ENCODE measurements at places on chromosomes 6 and 20.

- no peak for DNase-seq
Measured at GRCh38 chr6:56036916-56037600, 161.7 kb upstream of the BMP5 start.

- no peak for DNase-seq
Measured at GRCh38 chr20:58021481-58021880, 207.0 kb downstream of the ANKRD60 start.

DNA sequence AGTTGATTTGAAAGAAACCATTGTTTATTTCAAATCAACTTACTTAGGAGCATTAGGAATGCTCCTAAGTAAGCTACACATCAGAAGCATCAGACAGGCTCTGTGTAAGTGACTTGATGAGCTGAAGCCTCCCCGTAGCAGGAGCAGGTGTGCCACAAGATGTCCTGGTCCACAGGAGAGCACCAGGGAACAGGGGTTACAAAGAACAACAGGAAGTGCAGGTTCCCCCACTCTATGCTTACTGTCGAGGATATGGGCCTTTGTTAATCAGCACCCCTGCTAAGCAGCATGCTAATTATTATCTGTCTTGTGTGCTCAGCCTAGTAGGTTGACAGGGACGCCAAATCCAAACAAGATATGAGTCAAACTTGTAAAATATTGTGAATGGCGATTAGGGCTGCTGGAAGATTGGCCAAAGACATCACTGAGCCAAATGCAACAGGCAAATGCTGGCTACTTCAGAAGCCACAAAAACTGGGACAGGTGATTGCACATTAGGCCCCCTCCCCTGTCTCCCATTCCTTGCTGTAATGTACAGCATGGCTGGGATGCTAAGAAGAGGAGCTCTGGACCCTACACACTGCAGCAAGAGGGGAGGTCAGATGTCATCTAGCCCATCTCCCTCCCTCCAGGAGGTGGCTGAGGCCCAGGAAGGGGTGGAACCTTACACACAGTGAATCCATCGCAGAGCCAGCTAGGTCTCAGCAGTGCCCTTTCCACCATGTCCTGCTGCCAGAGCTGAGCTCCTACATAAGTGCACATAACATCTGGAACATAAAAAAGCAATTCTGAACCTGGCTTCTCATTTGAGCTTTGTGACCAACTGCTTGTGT lies 939 bp downstream of the TGM3 start:
- no peak for DNase-seq

GRCh38 chr20:64044484-64045247 lies 4.8 kb downstream of the SOX18 start:
- no peak for DNase-seq

DNA sequence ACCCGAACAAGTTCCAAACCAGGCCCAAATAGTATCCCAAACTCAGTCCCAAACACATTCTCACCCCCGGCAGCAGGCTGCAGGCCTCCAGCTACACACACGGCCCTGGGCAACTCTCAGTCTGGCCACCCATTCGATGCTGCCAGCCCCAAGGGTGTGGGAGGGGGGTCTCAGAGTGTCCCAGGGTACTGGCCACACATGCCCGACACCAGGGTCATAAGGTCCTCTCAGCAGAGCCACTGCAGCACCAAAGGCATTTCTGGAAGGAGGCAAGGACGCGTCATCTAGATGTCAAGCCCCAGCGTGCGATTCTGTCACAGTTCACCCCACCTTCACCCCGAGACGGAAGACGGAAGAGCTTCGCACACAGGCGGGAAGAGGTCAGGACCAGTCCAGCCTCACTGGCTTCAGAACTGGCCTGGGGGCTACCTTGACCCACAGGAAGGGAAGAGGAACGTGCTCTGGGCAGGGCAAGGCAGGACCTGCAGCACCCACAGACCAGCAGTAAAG lies 9.5 kb downstream of the MYL9 start:
- DNase-seq = no peak

DNA sequence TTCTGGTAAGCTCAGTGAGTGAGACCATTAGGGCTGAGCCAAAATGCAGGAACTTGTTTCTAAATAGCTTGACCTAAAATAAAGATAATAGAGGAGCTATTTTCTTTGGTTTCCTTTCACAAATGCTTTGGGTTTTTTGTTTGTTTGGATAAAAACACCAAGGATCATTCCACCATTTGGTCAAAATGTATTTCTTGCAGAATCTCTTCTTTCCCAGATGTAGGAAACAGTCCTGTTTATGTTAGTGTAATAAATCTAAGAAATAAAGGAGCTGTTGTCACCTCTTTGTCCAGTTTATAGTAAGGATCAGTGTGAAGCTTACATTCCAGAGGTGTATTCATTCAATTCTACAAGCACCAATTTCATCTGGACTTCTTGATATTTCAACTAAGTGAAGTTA lies 297.8 kb downstream of the GJA1 start:
- no peak for DNase-seq

DNA sequence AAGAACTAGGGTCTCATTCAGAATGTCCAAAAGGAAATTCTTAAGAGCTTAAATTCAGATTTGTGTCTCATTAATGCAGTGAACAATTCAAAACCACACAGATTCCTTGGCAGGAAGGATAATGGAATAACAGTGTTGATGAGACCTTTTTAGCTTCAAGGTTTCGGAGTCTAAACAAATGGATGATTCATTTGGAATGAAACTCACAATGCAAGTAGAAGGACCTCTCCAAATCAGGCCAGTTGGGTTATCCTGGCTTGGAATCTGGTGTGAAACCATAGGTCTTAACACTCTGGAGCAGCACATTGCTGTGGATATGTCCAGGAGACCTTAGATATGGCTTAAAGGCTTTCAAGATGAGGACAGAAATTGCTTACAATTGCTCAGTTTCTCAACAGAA lies 44.9 kb downstream of the KCTD20 start:
- DNase-seq = no peak

DNA sequence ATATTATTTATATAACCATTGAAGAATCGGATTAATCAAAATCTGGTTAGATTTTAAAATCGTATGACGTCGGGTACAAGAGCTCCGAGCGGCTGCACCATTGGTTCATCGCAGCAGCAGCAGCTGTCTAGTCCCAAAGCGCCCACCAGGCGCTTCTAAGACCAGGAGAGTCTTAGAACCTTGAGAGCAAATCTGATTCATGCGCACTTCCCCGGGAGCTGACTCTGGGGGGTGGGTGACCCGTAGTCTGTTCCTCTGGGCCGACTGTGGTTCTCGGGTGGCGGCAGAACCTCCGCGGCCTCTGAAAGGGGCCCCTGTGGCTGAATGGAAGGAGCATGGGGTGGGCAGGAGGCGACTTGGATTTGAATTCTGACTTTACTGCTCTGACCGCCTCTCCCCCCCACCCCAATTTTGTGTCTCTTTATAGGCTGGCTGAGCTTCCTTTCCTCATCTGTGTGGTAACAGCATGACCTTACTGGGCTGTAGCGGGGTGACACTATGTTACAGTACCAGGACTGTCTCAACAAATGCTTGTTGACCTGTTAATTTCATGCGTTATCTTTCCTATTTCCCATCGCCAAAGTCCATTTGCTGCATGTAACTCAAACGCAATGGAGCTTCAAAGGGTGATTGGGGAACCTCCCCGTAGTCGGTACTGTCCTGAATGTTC lies 119.7 kb downstream of the RTN4IP1 start:
- no peak for DNase-seq

GRCh38 chr6:77450924-77451323 lies 12.4 kb downstream of the HTR1B start:
- no peak for DNase-seq

- DNase-seq = no peak
Measured at GRCh38 chr6:148650941-148651505, 95.8 kb upstream of the UST start.

DNA sequence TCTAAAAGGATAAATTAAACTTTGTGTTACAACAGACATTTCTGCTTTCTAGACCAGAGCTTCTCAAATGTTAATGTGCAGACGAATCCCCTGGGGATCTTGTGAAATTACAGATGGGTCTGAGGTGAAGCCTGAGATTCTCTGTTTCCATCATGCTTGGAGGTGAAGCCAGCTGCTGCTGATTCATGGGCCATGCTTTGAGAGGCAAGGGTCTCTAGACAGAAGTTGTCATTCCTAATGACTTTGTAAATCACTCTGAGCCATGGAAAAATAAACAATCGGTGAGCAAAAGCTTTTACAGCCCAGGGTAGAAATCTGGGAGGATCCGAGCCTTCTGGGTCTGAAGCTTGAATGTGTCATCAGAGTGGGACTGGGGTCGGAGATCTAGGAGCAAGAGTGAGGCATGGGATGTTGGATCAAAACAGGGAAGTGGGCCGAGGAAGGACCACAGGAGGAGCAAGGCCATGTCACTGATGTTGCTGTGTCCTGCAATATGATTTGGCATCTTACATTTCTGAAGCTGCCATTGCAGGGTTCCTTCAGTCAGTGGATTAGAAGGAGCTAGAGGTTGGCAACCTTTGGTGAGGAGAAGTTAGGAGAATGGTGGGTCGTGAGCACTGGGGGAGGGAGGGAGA lies 77.3 kb downstream of the TRMT11 start:
- no peak for DNase-seq

DNA sequence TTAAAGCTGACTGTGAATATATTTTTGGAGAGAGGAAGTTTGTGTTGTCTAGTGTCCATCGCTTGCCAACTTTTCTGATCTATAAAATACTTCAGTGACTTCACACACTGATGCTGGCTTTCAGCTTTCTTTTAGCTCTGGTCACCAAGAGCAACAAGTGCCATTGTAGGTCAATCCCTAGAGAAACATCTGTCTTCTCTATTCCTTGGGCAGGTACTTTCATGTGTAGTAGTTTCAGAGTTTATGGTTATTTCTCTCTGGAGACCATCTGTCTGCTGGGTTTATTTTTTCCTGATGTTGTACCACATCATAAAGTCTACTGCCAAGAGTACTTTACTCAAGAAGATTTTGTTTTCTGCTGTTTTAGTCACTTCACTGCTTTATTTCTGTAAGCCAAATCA lies 249.9 kb downstream of the KHDC1L start:
- DNase-seq = no peak

DNA sequence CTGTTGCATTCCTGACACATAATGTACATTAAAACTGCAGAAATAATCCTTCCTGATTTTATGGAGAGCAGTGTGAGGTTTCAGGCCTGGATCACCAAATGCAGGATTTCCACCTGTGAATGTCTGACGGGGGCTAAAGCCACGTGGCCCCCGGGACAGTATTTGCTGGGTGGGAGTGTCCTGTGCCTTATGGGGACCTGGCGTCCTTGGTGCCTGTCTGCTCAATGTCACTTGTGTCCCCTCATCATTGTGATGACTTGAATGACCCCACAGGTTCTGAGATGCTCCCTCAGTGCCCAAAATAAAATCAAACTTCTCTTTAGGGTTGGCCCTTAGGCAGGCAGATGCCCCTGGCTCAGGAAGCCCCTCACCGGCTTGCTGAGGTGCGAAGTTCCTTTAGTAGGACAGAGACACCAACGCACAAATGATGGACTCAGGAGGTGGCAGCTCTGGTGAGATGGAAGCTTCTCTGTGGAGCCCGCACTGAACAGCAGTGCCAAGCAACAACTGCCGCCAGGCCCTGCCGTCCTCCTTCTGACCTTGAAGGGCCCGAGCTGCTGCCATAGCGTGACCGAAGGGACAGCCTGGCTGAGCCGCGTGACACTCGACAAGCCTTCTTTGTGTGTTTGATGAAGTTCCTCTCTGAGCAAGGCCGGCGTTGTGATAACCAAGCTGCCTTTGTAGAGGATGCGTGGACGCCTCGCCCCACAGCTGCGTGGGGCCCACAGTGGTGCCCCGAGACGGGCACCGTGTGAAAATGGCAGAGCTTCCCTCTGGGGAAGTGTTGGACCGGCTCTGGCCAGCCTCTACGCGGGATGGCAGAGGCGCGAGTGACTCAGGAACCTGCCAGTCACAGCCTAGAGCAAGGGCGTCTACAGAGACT lies 30.9 kb downstream of the FRMD1 start:
- no peak for DNase-seq

DNA sequence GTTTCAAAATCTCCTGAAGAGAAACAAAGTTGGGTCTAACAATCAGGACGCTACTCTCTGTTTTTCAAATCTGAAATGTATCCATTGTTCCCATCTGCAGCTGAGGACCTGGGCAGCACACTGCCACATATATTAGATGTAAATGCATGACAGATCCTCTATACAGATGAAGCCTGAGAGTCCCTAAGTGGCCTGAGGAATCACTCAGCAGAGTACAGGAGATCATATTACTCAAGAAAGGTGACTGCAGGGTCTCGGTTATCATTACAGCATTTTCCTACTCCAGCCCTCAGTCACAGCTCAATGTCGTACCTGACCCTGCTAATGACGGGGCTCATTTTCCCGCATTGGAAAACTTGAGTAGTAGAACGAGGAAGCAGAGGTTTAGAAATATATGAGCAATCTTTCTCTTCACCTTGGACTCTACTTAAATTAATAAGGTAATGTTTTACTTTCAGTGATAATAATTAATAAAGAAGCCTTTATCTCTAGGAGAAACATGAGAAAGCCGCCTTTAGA lies 256.2 kb upstream of the IRAK1BP1 start:
- no peak for DNase-seq

DNA sequence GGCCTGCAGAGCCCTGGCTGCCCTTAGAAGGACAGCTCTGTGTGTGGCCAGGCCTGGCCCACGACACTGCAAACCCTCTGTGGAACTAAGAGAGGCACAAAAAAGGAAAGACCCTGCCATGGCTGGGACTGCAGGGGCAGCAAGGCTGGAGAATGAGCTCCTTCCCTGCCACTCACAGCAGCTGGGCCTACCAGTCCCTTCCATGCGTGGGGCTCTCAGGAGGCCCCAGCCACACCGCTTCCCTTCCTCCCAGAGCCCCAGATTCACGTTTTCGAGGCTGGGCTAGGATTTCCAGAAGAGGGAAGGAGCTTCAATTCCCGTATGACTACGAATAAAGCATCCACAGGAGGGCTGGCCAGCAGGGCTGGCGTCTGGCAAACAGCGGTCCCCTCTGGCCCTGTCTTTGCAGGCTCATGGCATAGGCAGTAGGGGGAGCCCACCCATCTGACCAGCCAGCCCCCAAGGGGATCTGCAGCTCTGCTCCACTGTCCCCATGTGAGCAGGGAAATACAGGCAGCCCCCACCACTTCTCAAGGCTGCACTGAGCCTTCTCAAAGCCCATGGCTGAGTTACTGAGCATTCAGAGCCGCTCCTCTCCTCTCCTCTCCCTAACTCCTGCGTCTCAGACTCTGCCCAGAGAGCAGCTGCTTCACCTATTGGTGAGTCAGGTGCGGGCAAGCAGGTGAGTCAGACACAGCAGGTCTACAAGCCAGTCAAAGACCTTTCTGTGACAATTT lies 53.1 kb downstream of the NINL start:
- no peak for DNase-seq

DNA sequence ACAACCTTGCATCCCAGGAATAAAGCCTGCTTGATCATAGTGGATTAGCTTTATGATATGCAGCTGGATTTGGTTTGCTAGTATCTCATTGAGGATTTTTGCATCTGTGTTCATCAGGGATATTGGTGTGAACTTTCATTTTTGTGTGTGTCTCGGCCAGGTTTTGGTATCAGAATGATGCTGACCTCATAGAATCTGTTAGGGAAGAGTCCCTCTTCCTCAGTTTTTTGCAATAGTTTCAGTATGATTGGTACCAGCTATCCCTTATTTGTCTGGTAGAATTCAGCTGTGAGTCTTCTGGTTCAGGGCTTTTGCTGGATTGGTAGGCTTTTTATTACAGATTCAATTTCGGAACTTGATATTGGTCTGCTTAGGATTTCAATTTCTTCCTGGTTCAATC lies 132.5 kb downstream of the ZFAND3 start:
- DNase-seq = no peak
